ENCODE measurements at places on chromosomes 6 and 20.

DNA sequence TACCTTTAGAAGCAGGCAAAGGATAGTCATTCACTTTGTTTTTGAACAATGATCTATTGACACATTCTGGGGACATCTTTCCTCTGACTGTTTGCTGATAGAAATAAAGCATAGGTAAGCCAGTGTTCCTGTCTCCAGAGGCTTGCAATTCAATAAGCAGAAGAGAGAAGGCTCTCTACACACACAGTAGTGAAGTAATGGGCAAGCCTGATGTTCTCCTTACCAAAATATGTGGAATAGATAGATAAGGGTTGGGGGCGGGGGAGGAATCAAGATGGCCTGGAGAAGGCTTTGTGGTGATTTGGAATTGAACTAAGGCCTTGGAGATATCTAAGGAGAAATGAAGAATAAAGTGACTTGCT lies 27.3 kb downstream of the PAQR8 start:
- no peak for DNase-seq

GRCh38 chr6:84731901-84732300 lies 32.5 kb downstream of the TBX18 start:
- no peak for DNase-seq

DNA sequence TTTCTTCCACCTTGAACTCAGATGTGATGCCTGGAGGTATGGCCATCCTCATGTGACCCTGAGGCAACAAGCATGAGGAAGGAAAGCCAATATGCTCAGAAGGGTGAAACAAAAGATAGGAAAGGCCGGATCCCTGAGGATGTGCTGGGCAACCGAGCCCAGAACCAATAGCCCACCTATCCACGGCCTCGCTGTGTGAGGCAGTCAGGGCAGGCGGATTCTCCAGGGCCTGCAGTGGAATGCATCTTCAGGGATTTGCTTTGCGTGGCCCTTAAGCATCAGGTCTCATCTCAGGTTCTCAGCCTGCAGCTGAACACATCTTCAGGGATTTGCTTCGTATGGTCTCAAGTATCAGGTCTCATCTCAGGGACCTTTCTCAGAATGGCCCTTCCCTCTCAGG lies 139.8 kb downstream of the ANKRD60 start:
- DNase-seq, result no peak

- DNase-seq, result no peak
These were observed 9.9 kb upstream of the SNX9 start for GRCh38 chr6:157813191-157813590.

DNA sequence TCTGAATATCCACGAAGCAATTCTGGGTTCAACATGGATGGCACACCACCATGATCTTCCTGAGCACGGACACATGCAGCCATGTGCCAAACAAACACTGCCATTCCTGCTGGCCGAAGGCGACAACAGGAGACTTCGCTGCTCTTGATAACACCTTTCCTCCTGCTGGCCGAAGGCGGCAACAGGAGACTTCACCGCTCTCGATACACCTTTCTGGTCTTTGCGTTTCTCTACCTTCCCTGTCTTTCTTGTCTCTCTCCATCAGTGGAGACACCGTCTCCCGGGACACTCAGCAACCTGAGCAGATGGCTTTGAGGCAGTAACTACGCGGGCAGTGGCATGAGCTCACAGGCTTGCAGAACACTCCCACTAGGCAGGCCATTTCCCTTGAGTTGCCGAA lies 54.9 kb upstream of the MPC1 start:
- no peak for DNase-seq

GRCh38 chr20:14879020-14879697 lies 541.7 kb upstream of the FLRT3 start:
- no peak for DNase-seq

- no peak for DNase-seq
These were observed 38.2 kb downstream of the NFYA start for GRCh38 chr6:41111017-41111416.

- DNase-seq, result no peak
These were observed 106.7 kb downstream of the PRDM1 start for GRCh38 chr6:106192824-106193223.

DNA sequence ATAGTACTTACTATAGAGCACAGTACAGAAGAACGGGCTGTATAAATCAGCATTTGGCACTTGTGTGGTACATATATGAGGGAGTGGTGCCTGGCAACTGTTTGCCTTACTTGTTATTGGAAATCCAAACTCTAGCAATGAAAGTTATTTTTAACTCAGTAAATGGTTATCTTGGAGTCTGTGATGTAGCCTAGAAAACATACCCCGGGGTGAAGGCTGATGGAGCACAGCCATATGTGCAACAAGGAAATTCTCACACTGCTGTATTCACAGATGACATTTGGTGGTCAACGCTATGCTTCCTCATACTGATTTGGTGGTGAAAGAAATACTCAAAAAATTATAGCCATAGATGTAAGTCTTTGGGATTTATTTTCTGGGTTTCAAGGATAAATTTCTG lies 807.5 kb upstream of the FLRT3 start:
- DNase-seq, result no peak

GRCh38 chr20:10800288-10800687 lies 126.5 kb upstream of the JAG1 start:
- no peak for DNase-seq

GRCh38 chr20:18588574-18588933 lies 700 bp downstream of the DTD1 start:
- no peak for DNase-seq

GRCh38 chr6:80133020-80133419 lies 26.5 kb downstream of the BCKDHB start:
- DNase-seq, result no peak
